Fibroblast of the aortic adventitia (primary cell): ENCODE measurements at places on chromosomes 3 and 15. TPM values are rescaled to one million over a fixed set of nuclear protein-coding genes. Genes with fewer than 3 reads are reported as not detected.

The SEMA6D gene
- 3.9 and 17.7 TPM in 2 replicates for total RNA-seq

The TMEM62 gene
- 9.6 and 18.5 TPM in 2 replicates for total RNA-seq

The ADGRG7 gene
- total RNA-seq = not detected in 2 replicates

The EIF2B5 gene
- total RNA-seq = 18.4 and 28.1 TPM in 2 replicates

The DLG1 gene
- total RNA-seq = 47.3 and 49.6 TPM in 2 replicates

The TGM4 gene
- total RNA-seq = not detected in 2 replicates

The ABHD2 gene
- 34.5 and 100 TPM in 2 replicates for total RNA-seq

The EIF4E3 gene
- total RNA-seq = 2.2 and 2.3 TPM in 2 replicates

The TRPM1 gene
- not detected in 2 replicates for total RNA-seq

The PLA2G4E gene
- total RNA-seq = not detected in 2 replicates

The HES1 gene
- 0.81 and 3.4 TPM in 2 replicates for total RNA-seq

The RBPMS2 gene
- 0.09 TPM in 1 of 2 replicates, not detected in the other for total RNA-seq

The ARGFX gene
- not detected in 2 replicates for total RNA-seq

The LYSMD4 gene
- total RNA-seq = 2.6 and 9.0 TPM in 2 replicates

The SEMA5B gene
- 0.18 and 0.41 TPM in 2 replicates for total RNA-seq

The WDR53 gene
- 6.5 and 7.1 TPM in 2 replicates for total RNA-seq

The KIF23 gene
- total RNA-seq = 4.0 and 48.6 TPM in 2 replicates

The KNL1 gene
- 1.3 and 35.9 TPM in 2 replicates for total RNA-seq

The ARPIN gene
- 17.6 and 23.0 TPM in 2 replicates for total RNA-seq

The GPR62 gene
- 0.09 TPM in 1 of 2 replicates, not detected in the other for total RNA-seq

The GFM1 gene
- 44.4 and 49.4 TPM in 2 replicates for total RNA-seq

The TCF12 gene
- total RNA-seq = 89.2 and 137 TPM in 2 replicates

The GP5 gene
- 0.09 and 0.49 TPM in 2 replicates for total RNA-seq

The TIMP4 gene
- 4.3 and 12.3 TPM in 2 replicates for total RNA-seq

The CACNA2D3 gene
- total RNA-seq = 0.45 TPM in 1 of 2 replicates, not detected in the other

The FOXB1 gene
- total RNA-seq = not detected in 2 replicates

The WDR72 gene
- total RNA-seq = not detected in 2 replicates

The BOC gene
- total RNA-seq = 16.9 and 25.9 TPM in 2 replicates

The GOLGA8S gene
- total RNA-seq = under 0.01 TPM in 1 of 2 replicates, not detected in the other

The GOLGA6L4 gene
- total RNA-seq = 0.08 and 1.2 TPM in 2 replicates

The APEH gene
- 41.1 and 87.7 TPM in 2 replicates for total RNA-seq

The CCDC39 gene
- total RNA-seq = 0.27 and 8.1 TPM in 2 replicates

The GCHFR gene
- total RNA-seq = 0.82 and 2.0 TPM in 2 replicates

The EPHA3 gene
- total RNA-seq = 0.98 and 6.1 TPM in 2 replicates

The ZNF197 gene
- 16.4 and 22.2 TPM in 2 replicates for total RNA-seq

The PROS1 gene
- total RNA-seq = 57.1 and 109 TPM in 2 replicates

The CISH gene
- total RNA-seq = 0.98 and 1.4 TPM in 2 replicates

The C3orf70 gene
- 0.16 and 1.1 TPM in 2 replicates for total RNA-seq

The CYP1A2 gene
- not detected in 2 replicates for total RNA-seq

The ARRDC4 gene
- 6.2 and 18.3 TPM in 2 replicates for total RNA-seq
